Right lobe of liver (tissue), 6 donors: ENCODE measurements at places on chromosomes 11 and 22. TPM values are rescaled to one million over a fixed set of nuclear protein-coding genes. Genes with fewer than 3 reads are reported as not detected.

The ALX4 gene
- not detected for total RNA-seq

The OR52A1 gene
- not detected for total RNA-seq

The MRGPRF gene
- total RNA-seq: 1.9 TPM

The TMPRSS5 gene
- 0.72 TPM for total RNA-seq

The VWCE gene
- total RNA-seq: 2.3 TPM

The ATP6V1E1 gene
- 43.8 TPM for total RNA-seq

The C1QTNF4 gene
- 0.26 TPM for total RNA-seq

The OR51G1 gene
- total RNA-seq: not detected

DNA sequence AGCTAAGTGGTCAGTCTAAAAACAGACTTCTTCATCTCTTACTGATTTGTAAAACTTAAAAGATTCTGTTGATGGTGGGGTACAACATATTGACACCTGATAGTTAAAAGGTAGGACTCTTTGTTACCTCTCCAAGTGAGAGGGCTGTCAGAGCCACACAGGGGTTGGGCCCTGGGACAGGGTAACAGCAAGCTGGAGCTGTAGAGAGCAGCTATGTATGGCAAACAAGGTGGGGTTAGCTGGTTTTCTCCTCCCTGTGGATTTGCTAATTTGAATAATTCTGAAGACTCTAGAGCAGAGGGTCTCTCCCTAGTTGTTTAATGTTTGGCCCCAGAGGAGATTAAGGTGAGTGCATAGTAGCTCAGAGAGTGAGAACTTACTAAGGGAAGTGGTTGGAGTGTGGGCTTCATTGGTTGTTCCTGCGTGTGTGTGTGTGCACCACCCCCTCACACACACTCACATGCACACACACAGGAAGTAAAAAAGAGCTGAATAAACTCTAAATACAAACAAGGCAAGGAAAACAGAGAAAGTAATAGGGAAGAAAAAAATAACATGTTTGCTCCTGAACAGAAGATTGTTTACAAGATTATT, 9.2 kb upstream of the GAS2 start:
- H3K4me3 ChIP-seq: no peak overlapping the region
- no peak for DNase-seq
- H3K27me3 ChIP-seq: no peaks in the 10 kb centered on the region
- H3K36me3 ChIP-seq: no peaks in the 10 kb centered on the region
- H3K27ac ChIP-seq: no peak overlapping the region

- no peaks in the 10 kb centered on the region for H3K36me3 ChIP-seq
- DNase-seq: no peak
- H3K27ac ChIP-seq: no peak overlapping the region
- H3K4me1 ChIP-seq: no peaks in the 10 kb centered on the region
- no peak overlapping the region for H3K4me3 ChIP-seq
- no peaks in the 10 kb centered on the region for H3K27me3 ChIP-seq
These were observed 20.6 kb upstream of the ALDH3B2 start for GRCh38 chr11:67694875-67695555.

GRCh38 chr22:43212434-43212952, 25.6 kb upstream of the TTLL12 start:
- no peaks in the 10 kb centered on the region for H3K27me3 ChIP-seq
- no peaks in the 10 kb centered on the region for H3K4me1 ChIP-seq
- no peak for DNase-seq
- no peaks in the 10 kb centered on the region for H3K36me3 ChIP-seq

DNA sequence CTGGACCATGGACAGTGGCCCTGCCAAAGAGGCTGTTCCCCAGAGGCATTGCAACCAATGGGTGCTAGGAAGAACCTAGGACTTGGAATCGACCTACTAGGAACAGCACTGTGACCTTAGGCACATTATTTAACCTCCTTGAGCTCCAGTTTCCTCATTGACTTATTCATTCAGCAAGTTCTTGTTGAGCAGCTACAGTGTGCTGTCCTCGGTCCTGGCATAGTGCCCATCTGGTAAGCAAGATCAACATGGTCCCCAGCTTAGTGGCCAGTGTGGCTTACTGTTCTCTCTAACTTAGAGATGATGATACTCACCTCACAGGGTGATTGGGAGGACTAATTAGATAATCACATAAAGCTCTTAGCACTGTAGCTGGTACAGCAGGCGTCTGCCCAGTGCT, 8.2 kb downstream of the ABCG4 start:
- no peak for DNase-seq
- H3K36me3 ChIP-seq: no peaks in the 10 kb centered on the region
- no peak overlapping the region for H3K4me3 ChIP-seq
- H3K27ac ChIP-seq: no peak overlapping the region
- no peaks in the 10 kb centered on the region for H3K4me1 ChIP-seq

- no peaks in the 10 kb centered on the region for H3K27me3 ChIP-seq
- no peaks in the 10 kb centered on the region for H3K36me3 ChIP-seq
- H3K4me3 ChIP-seq: no peak overlapping the region
These were observed 372.4 kb downstream of the NXPE2 start for GRCh38 chr11:115050756-115051155.

DNA sequence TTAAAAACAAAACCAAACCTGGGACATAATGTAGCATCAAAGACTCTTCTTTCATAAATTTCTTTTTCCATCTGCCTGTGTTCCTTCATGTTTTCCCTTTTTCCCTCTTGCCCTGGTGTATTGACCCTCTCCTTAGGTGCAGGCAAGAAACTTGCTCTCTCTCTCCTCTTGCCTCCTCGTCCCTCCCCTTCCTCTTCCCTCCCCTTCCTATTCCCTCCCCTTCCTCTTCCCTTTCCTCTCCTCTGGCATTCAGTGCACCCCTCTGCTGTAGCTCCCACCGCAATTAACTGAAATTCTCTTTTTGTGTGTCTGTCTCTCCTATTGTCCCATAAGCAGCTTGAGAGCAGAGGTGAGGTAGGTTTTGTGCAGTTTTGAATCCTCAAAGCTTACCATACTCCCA, 49.9 kb downstream of the CSF2RB start:
- H3K4me3 ChIP-seq: no peak overlapping the region
- no peaks in the 10 kb centered on the region for H3K27me3 ChIP-seq
- H3K36me3 ChIP-seq: no peaks in the 10 kb centered on the region
- no peak for DNase-seq
- H3K27ac ChIP-seq: no peak overlapping the region
- no peaks in the 10 kb centered on the region for H3K4me1 ChIP-seq

DNA sequence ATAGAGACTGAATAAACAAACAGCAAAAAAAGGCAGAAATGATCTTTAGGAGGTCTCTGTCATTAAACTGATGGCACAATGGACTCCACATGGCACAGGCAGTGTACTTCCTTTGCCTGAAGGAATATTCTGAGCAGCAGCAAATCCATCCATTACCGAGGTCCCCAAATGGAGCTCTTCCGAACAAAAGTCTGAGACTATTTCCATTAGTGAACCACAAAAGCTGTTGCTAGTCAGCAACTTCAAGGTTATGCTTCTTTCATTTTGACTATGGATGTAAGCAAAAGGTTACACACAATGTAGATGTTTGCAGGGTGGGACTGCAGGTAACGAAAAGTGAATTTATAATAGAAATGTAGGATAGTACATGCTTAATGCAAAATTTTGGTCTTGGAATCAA, 14.5 kb downstream of the NARS2 start:
- no peaks in the 10 kb centered on the region for H3K36me3 ChIP-seq
- DNase-seq: no peak
- H3K4me3 ChIP-seq: no peak overlapping the region
- peak overlapping the region; percentile 63 for H3K27ac ChIP-seq
- H3K4me1 ChIP-seq: peaks cover 15% of the 10 kb centered on the region

- H3K27ac ChIP-seq: no peak overlapping the region
- no peaks in the 10 kb centered on the region for H3K27me3 ChIP-seq
- DNase-seq: no peak
- H3K4me1 ChIP-seq: no peaks in the 10 kb centered on the region
- H3K36me3 ChIP-seq: no peaks in the 10 kb centered on the region
These were observed 2.9 kb upstream of the TMEM9B start for GRCh38 chr11:8967184-8967583.

GRCh38 chr11:4049006-4049405, 45.6 kb upstream of the RRM1 start:
- no peaks in the 10 kb centered on the region for H3K36me3 ChIP-seq
- no peak overlapping the region for H3K27ac ChIP-seq
- DNase-seq: no peak
- no peaks in the 10 kb centered on the region for H3K27me3 ChIP-seq
- H3K4me3 ChIP-seq: no peak overlapping the region

DNA sequence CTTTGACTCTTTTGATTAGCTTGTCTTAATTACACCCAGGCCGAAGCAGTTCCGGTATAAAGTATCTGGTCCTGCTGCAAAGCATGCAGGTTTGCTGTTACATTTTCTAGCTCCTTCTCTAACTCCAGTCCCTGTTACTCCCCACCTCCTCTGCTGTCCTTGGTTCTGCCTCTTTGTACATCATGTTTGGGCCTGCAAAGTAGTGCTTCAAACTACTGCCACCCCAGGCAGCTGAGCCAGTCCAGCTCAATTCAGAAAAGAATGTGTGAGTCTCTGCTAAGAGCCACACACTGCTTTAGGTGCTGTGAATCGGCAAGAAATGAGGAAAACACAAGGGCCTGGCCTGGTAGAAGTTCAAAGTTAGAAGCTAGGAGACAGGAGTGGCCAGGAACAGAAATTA, 136.0 kb downstream of the SERGEF start:
- no peaks in the 10 kb centered on the region for H3K4me1 ChIP-seq
- DNase-seq: no peak
- no peaks in the 10 kb centered on the region for H3K36me3 ChIP-seq

GRCh38 chr22:29877620-29878019, 5.4 kb upstream of the MTMR3 start:
- H3K36me3 ChIP-seq: no peaks in the 10 kb centered on the region
- no peaks in the 10 kb centered on the region for H3K4me1 ChIP-seq
- no peak overlapping the region for H3K4me3 ChIP-seq

DNA sequence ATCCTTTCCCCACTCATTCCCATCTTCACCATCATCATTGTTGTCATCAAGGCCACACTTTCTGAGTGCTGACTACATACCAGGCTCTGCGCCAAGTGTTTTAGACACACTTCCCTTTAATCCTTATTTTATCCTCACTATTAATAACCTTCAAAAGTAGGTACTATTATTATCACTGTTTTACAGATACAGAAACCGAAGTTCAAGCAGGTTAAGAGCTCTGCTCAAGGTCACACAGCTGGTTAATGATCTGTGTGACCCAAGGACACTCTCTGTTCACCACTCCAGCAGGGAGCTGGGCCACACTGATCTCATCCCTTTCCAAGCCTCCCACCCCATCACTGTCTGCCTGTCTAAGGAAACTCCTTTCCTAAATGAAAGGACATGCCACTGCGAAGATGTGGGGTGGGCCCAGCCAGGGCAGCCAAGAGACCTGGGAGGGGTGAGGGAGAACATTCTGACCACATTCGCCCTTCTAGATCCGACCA, 17.2 kb upstream of the TSKU start:
- no peak overlapping the region for H3K27ac ChIP-seq
- H3K36me3 ChIP-seq: no peaks in the 10 kb centered on the region
- H3K27me3 ChIP-seq: no peaks in the 10 kb centered on the region
- H3K4me3 ChIP-seq: peak overlapping the region; percentile 57

DNA sequence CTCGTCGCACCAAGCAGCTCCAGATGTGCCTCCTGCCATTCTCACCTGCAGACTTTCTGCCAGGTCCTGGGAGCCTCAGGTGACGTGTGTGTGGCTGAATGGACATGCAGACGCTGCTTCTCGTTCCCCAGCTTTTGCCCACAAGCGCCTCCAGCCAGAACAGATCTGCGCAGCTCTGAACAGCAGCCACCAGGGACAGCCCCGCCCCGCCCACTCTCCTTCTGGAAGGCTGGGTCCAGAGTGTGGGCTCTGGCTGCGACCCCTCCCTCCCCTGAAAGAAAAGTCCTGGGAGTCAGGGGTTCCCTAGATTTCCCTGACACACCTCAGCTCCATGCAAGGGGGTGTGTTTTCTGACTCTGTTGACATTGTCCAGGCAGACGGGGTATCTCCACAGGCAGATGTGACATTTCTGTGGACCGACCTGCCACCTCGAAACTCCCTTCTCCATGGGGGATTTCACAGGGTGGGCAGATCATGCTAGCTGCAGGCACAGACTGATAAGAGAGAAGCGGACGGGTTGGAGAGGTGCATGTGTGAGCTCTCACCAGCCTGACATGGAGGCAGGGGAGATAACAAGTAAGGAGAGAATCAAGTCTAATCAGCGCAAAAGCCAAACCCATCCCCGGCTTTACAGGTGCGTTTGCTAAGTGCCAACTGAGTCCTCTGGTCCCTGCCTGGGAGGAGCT, 19.8 kb downstream of the SLCO2B1 start:
- no peaks in the 10 kb centered on the region for H3K27me3 ChIP-seq
- no peak overlapping the region for H3K4me3 ChIP-seq
- DNase-seq: peak; percentile 47
- peak overlapping the region; percentile 87 for H3K27ac ChIP-seq
- peaks cover 83% of the 10 kb centered on the region for H3K36me3 ChIP-seq
- peaks cover 34% of the 10 kb centered on the region for H3K4me1 ChIP-seq
